NCI-H345 (cell line): ENCODE measurements at places on chromosomes 1 and 21.

- DNase-seq, result no peak
These were observed 72.5 kb downstream of the RUNX3 start for GRCh38 chr1:24857507-24858133.

DNA sequence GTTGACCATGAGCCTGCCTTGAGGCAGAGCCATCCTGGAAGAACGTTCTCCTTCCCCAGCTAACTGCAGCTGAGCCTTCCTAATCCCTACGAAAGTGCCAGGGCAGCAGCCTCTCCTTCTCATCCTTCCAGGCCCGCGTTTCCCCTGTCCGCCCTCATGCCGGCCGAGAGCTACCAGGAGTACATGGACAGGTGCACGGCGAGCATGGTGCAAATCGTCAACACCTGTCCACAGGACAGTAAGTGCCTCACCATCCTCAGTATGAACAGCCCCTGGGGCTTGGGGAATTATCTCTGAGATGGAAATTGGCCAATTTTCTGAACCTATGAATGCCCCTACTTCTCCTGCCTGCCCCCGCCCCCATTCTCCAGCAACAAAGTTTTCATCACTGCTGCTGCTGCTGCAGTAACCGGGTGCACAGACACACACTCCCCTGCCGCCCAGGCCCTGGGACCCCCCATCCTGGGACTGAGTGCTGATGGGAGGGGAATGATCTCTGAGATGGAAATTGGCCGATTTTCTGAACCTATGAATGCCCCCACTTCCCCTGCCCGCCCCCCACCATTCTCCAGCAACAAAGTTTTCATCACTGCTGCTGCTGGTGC, 39.6 kb downstream of the UBASH3A start:
- no peak for DNase-seq

DNA sequence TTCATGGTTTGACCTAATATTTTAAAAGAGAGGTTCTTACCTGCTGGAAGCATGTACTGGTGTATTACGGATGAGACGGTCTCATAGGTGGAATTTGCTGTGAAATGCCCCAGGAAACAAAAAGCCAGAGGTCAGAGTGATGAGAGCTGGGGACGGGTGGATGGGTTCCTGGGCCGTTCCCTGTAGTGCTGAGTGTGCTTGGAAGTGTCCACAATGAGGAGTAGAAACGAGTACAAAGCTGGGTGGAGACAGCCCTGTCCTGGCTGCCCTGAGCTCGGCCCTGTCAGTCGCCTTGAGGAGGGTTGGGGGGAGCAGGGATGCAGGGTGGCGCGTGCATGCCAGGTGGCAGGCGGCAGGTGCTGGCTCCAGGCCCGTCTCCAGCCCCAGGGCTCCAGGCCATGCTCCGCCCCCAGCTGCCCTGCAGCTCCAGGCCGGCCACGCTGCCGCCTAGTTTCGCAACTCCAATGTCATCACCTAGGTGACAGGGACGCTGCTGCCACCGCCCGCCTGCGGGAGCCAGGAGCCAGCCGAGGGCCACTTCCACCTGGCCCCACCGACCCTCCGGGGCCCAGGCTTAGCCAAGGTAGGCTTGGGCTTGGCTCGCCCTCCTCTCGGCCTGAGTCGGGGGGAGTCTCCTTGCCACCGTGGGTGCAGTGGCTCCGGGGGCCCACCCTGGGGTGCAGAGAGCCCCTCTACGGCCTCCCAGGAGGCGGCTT, 16.4 kb downstream of the TP73 start:
- peak; percentile 93 for DNase-seq

DNA sequence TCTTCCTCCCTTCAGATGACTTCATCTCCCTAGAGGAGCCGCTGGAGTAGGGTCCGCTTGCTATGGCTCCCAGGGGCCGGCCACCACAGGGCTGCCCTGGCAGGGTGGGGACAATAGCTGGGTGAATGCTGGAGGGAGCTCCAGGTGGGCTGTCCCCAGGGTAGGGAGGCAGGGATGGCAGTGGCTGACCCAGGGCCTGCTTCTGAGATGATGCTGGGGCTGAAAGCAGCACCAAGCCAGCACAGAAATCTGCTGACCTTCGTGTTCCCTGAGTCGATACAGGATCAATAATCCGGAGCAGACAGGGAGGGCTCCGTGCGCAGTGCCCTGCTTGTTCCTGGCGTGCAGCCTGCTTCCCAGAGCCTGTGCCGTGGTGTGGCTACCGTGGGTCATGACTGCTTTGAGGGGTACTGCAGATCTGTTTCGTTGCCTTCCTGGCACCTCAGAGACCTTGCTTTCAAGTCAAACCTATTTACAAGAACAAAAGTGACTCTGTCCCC, 34.0 kb downstream of the TFF3 start:
- no peak for DNase-seq

- DNase-seq, result no peak
These were observed 88.4 kb downstream of the ADGRL4 start for GRCh38 chr1:78918157-78918556.

GRCh38 chr21:32338209-32338921, 39.7 kb downstream of the MRAP start:
- DNase-seq, result no peak

- DNase-seq, result peak; percentile 78
These were observed 178.4 kb downstream of the GRIK3 start for GRCh38 chr1:36855699-36856494.

GRCh38 chr1:88433556-88433955, 250.5 kb upstream of the PKN2 start:
- no peak for DNase-seq

DNA sequence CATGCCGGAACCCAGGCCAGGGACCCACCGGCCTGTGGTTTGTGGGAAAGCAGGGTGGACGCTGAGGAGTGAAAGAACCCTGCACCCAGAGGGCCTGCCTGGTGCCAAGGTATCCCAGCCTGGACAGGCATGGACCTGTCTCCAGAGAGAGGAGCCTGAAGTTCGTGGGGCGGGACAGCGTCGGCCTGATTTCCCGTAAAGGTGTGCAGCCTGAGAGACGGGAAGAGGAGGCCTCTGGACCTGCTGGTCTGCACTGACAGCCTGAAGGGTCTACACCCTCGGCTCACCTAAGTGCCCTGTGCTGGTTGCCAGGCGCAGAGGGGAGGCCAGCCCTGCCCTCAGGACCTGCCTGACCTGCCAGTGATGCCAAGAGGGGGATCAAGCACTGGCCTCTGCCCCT, 18.5 kb downstream of the CSF1 start:
- DNase-seq, result no peak

- no peak for DNase-seq
These were observed 10.4 kb downstream of the DLGAP3 start for GRCh38 chr1:34918977-34919561.

DNA sequence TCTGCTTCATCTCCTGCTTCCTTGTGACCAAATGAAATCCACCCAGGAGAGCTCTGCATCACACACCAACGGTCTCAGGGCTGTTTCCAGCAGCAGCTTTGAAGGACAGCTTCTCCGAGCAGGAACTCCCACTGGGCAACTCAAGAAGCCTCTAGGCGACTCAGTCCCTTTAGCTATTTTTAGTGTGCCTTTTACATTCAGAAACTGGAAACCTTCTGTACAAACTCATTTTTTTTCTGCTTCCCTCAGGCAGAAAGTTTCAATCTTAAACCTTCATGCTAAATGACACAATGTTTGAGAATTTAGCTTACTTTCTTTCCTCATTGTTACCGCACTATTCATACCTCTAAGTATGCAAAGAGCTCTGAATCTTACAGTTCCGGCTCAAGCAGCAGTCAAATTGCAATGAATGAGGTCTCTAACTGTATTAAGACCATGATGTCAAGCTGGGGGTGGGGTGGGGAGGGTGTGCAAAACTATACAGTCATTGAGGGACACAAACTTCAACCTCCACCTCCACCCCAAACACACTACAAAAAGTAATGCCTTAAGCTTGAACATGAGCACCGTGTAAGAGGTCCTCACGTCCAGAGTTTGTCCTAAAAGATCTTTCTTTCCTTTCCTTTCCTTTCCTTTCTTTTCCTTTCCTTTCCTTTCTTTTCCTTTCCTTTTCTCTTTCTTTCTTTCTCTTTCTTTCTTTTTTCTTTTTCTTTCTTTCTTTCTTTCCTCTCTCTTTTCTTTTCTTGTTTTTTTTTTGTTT, 16.4 kb upstream of the TARBP1 start:
- no peak for DNase-seq

GRCh38 chr1:245870698-245871097, 636.4 kb downstream of the SMYD3 start:
- no peak for DNase-seq

DNA sequence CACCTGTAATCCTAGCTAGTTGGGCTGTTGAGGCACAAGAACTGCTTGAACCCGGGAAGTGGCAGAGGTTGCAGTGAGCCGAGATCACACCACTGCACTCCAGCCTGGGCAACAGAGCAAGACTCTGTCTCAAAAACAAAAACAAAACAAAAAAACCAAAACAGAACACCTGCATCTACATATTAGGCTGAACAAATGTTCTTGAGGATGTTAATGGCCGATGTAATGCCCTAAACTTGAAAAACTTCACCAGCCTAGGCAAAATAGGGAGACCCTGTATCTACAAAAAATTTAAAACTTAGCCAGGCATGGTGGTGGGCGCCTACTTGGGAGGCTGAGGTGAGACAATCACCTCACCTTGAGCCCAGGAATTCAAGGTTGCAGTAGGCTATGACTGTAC, 17.8 kb downstream of the GPBP1L1 start:
- no peak for DNase-seq

- no peak for DNase-seq
These were observed 41.6 kb upstream of the APOBEC4 start for GRCh38 chr1:183694755-183695154.

GRCh38 chr1:92085727-92086126, 5.6 kb downstream of the BTBD8 start:
- no peak for DNase-seq

GRCh38 chr1:40044110-40044509, 3.6 kb downstream of the CAP1 start:
- no peak for DNase-seq

GRCh38 chr1:177286396-177286795, 115.6 kb downstream of the BRINP2 start:
- DNase-seq, result no peak

DNA sequence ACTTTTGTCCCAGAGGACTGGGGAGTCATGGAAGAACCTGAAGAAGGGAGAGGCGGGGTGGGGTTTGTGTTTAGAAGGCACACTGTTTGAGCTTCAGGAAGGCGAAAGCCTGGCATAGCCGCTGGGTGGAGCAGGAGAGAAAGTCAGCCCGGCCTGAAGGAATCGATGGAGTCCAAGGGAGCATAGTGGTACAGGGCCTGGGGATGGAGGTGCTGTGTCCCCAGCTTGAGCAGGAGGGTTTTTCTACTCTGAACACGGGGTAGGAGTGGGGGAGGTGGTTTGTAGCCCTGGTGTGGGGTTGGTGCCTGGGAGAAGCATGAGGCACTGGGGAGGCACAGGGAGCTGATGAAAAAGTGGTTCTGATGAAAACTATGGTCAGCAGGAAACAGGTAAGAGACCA, 4.7 kb upstream of the CCDC24 start:
- no peak for DNase-seq

DNA sequence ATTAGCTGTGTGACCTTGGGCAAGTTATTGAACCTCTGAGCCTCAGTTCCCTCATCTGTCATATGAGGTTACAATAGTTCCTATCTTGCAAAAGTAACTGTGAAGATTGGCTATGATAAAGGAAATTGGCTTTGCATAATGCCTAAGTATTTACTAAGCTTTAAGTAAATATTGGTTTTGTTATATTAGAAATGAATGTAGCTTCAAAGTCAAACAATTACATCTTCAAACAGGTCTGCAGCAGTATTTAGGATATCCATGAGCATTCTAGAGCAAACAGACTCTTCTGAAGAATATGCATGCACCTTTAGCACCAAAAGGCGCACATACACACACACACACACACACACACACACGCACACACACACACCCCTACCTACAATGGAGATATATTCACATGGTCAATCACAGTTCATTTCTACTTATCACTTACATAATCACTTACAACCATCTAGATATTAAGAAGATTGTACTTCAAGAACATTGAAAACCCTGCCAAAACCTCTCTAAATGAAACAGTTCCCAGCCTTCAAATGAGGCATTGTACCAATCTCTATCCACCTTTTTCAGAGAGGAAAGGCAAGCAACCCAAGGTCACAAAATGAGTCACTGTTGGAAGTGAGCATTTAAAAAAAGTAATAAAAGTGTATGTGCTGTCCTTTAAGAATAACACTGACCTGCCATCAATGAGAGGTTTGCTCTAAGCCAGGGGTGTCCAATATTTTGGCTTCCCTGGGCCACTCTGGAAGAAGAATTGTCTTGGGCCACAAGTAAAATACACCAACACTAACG, 13.4 kb upstream of the FAM43B start:
- DNase-seq, result no peak

- DNase-seq, result no peak
These were observed 46.7 kb upstream of the OSBPL9 start for GRCh38 chr1:51570063-51570710.

DNA sequence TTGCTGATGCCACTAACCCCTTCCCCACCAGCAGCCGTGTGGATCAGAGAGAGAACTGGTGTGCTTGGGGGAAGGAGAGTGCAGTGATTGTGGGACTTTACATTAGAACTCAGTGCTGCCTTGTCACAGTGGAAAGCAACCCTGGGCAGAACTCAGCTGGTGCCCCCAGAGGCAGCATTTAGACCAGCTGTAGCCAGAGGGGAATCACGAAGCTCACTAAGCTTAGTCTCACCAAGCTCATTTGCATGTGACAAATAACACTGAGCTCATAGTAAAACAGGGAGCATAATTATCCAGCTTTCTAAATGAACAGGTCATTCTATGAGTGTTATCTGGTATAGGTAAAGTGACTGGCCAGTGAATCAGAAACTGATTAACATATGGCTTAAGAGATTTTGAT, 9.8 kb upstream of the SMAP2 start:
- DNase-seq, result no peak

DNA sequence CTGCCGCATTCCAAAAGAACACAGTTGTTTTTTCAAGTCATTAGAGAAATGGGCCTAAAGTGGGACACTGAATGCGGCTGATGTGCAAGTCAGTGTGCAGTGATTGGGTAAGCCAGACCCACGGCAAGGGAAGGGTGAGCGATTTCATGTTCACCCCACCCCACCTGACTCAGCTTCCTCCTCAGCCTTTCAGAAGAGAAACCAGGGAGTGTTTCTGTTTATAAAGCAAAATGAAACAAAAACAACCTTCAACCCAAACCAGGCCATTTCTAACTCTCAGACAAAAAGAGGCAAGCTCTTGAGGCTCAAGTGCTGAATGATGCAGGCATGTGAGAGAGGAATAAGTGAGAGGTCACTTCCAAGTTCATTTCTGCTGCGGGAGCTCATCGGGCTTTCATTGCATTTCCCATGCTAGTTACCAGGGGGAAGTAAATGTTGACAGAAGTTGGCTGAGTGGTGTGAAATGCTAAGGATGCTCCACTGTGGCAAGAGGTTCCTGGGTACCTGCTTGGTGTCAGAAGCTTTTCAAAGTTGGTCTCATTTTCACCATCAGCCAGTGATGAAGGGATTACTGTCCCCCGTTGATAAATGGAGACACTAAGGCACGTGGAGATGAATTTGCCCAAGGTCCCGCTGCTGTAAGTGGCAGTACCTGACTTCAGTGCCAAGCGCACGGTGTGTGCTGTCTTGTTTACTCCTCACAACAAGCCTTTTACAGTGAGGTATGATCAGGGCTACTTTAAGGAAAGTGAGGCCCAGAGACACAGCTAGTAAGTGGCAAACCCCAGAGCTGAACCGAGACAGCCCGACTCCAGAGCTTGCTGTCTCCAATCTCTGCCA, 29.1 kb downstream of the STPG1 start:
- no peak for DNase-seq

GRCh38 chr1:156677616-156678596, 699 bp upstream of the NES start:
- DNase-seq, result peak; percentile 51
